DND-41 (cell line): ENCODE measurements at places on chromosomes 6 and 20.

DNA sequence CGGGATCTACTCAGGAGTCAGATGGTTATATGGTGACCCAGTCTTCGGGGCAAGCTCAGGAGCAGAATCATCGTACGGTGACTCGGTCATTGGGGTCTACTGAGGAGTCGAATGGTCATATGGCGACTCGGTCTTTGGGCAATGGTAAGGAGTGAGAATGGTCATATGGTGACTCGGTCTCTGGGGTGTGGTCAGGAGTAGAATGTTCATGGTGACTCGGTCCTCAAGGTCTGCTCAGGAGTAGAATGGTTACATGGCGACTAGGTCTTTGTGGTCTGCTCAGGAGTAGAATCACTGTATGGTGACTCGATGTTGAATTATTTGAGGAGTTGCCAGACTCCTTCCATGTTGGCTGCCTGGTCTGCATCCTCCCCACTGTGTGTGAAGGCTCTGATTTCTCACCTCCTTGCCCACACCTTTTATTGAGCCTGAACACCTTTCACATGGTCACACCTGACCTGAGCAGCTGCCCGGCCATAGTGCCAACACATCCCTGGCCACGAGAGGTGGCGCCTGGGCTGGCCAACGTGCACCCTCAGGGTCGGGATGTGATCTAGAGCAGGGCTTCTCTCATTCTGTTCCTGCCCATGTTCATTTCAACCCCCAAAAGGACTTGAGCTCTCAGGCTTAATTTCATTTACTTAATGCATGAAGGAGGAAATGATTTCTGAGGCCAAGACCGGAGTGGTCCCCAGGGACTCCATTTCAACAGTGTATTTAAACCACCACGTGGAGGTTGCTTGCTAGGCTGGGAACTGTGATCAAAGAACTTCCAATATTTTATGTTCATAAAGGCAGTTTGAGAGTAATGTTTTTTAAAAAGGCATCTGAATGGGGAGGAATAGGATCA, 119.5 kb downstream of the PHACTR3 start:
- no peak for DNase-seq
- H3K27ac ChIP-seq = no peak overlapping the region
- H3K27me3 ChIP-seq = peaks cover 18% of the 10 kb centered on the region
- H3K36me3 ChIP-seq = no peaks in the 10 kb centered on the region
- H3K4me3 ChIP-seq = no peak overlapping the region
- H3K4me1 ChIP-seq = no peaks in the 10 kb centered on the region

DNA sequence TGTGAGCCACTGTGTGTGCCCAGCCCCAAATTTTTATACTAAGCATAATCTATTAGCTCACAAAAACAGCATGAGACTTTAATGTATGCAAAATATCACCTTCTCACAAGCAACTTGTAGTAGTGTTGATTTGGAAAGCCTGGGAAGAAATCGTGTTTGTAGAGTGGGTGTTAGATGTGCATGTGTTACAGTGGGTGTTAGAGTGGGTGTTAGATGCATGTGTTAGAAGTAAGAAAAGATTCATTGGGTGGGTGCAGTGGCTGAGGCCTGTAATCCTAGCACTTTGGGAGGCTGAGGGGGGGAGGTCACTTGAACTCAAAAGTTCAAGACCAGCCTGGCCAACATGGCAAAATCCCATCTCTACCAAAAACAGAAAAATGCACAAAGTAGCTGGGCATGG, 6.3 kb upstream of the SCAF8 start:
- no peak for DNase-seq
- H3K27ac ChIP-seq = no peak overlapping the region
- peaks cover 3% of the 10 kb centered on the region for H3K4me1 ChIP-seq

- H3K4me3 ChIP-seq = no peak overlapping the region
- no peaks in the 10 kb centered on the region for H3K36me3 ChIP-seq
- H3K27me3 ChIP-seq = no peaks in the 10 kb centered on the region
- H3K4me1 ChIP-seq = no peaks in the 10 kb centered on the region
- no peak overlapping the region for H3K27ac ChIP-seq
Observed at GRCh38 chr6:166567107-166567506, 19.4 kb downstream of the RAMACL start.

DNA sequence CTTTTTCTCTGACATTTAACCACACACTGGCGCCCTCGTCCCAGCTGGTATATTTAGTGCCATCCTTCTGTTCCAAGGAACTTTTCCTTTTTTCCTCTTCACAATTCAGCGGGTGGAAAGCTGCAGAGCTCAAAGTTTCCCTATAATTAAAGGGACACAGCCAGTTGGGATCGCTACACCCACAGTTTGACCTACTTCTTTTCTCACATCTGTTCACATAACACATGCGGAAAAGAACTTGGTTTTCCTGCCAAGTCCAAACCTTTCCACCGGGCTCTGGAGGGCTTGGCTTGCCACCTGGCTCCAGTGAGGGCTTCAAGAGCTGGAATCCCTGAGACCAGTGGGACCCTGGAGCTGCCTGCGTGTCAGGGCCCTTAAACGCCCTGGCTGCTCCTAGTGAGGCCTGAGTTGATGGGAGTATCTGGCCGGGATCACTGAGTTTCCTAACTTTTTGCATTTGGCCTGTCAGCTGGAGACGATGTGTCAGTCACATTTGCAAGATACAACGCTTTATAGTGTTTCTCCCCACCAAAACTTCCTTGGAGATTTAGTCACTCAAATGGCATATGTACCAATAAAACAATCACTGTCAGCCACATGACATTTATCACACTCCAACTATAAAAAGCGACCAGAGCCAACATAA, 176.0 kb downstream of the SASH1 start:
- H3K36me3 ChIP-seq = no peaks in the 10 kb centered on the region
- no peaks in the 10 kb centered on the region for H3K27me3 ChIP-seq
- H3K4me1 ChIP-seq = no peaks in the 10 kb centered on the region
- H3K4me3 ChIP-seq = no peak overlapping the region

GRCh38 chr20:53852014-53852413, 218.4 kb downstream of the BCAS1 start:
- H3K27me3 ChIP-seq = no peaks in the 10 kb centered on the region
- H3K36me3 ChIP-seq = no peaks in the 10 kb centered on the region
- H3K4me3 ChIP-seq = no peak overlapping the region
- peaks cover 25% of the 10 kb centered on the region for H3K4me1 ChIP-seq

GRCh38 chr6:72553531-72554511, 68.0 kb upstream of the KCNQ5 start:
- no peaks in the 10 kb centered on the region for H3K36me3 ChIP-seq
- no peaks in the 10 kb centered on the region for H3K4me1 ChIP-seq
- H3K27me3 ChIP-seq = no peaks in the 10 kb centered on the region
- no peak overlapping the region for H3K4me3 ChIP-seq

GRCh38 chr20:38987777-38988176, 25.6 kb downstream of the DHX35 start:
- no peaks in the 10 kb centered on the region for H3K27me3 ChIP-seq
- no peak overlapping the region for H3K27ac ChIP-seq
- no peak overlapping the region for H3K4me3 ChIP-seq
- H3K36me3 ChIP-seq = peaks cover 69% of the 10 kb centered on the region

- no peaks in the 10 kb centered on the region for H3K27me3 ChIP-seq
- no peaks in the 10 kb centered on the region for H3K36me3 ChIP-seq
- DNase-seq = no peak
- no peaks in the 10 kb centered on the region for H3K4me1 ChIP-seq
- H3K4me3 ChIP-seq = no peak overlapping the region
Observed at GRCh38 chr6:18350712-18351111, 36.4 kb upstream of the RNF144B start.

GRCh38 chr20:60078351-60079250, 120.4 kb downstream of the CDH26 start:
- H3K27me3 ChIP-seq = no peaks in the 10 kb centered on the region
- H3K36me3 ChIP-seq = peaks cover 40% of the 10 kb centered on the region
- no peak overlapping the region for H3K4me3 ChIP-seq
- no peak for DNase-seq
- no peaks in the 10 kb centered on the region; the same call in 1 of the 2 replicates for H3K4me1 ChIP-seq

GRCh38 chr20:57658833-57659516, 38.7 kb upstream of the ZBP1 start:
- peaks cover 10% of the 10 kb centered on the region for H3K4me1 ChIP-seq
- H3K4me3 ChIP-seq = no peak overlapping the region
- peaks cover 48% of the 10 kb centered on the region for H3K27me3 ChIP-seq

DNA sequence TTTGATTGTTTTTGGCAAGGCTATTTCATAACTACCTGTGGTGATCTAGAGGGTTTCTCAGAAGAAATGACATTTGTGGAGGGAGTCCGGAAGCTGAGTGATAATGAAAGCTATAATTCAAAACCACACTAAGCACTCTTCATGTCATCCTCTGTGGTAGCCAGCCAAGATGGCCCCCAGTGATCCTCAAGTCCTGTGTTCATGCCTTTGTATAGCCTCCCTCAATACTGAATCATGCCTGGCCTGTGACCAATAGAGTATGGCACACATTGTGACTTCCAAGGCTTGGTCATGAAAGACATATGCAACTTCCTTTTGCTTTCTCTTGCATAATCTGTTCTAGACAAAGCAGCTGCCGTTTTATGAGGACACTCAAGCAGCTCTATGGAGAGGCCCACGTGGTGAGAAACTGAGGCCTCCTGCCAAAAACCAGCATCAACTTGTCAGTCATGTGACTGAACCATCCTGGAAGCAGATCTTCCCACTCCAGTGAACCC, 12.8 kb upstream of the DNAAF9 start:
- no peak overlapping the region for H3K4me3 ChIP-seq
- no peak for DNase-seq
- H3K27ac ChIP-seq = no peak overlapping the region
- no peaks in the 10 kb centered on the region for H3K27me3 ChIP-seq

DNA sequence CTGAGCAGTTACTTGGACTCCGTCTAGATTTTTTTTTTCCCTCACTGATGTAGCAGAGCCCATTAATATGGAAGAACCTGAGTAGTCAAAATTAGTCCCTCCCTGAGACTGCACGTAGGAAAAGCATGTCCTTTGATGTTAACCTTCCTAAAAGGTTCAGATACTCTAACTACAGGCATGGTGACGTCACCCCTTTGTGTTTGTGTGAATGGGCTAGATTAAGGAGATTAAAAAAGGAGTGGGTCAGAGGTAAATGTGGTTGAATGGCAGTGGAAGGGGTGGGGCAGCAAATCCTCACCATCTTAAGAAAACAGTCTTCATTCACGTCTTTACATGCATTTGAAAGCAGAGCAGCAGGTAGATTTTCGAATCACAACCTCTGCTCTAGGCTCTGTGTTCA, 521.1 kb downstream of the TFAP2B start:
- no peaks in the 10 kb centered on the region for H3K4me1 ChIP-seq
- no peak overlapping the region for H3K27ac ChIP-seq
- no peak overlapping the region for H3K4me3 ChIP-seq
- DNase-seq = peak; percentile 10
- H3K36me3 ChIP-seq = no peaks in the 10 kb centered on the region

- H3K36me3 ChIP-seq = no peaks in the 10 kb centered on the region
- no peak overlapping the region for H3K4me3 ChIP-seq
- DNase-seq = peak; percentile 32
- peaks cover 12% of the 10 kb centered on the region for H3K27me3 ChIP-seq
- H3K27ac ChIP-seq = no peak overlapping the region
- H3K4me1 ChIP-seq = no peaks in the 10 kb centered on the region
Observed at GRCh38 chr20:63238514-63239125, 2.9 kb downstream of the BIRC7 start.

GRCh38 chr6:37373822-37374471, 20.2 kb downstream of the RNF8 start:
- H3K27ac ChIP-seq = no peak overlapping the region
- H3K4me1 ChIP-seq = no peaks in the 10 kb centered on the region
- DNase-seq = no peak
- no peaks in the 10 kb centered on the region for H3K27me3 ChIP-seq
- no peak overlapping the region for H3K4me3 ChIP-seq

- H3K4me3 ChIP-seq = no peak overlapping the region
- peak; percentile 88 for DNase-seq
- no peaks in the 10 kb centered on the region for H3K36me3 ChIP-seq
- peaks cover 41% of the 10 kb centered on the region for H3K4me1 ChIP-seq
- H3K27me3 ChIP-seq = no peaks in the 10 kb centered on the region
- peak overlapping the region; percentile 93 for H3K27ac ChIP-seq
Observed at GRCh38 chr20:53708129-53708968, 114.7 kb upstream of the ZNF217 start.

DNA sequence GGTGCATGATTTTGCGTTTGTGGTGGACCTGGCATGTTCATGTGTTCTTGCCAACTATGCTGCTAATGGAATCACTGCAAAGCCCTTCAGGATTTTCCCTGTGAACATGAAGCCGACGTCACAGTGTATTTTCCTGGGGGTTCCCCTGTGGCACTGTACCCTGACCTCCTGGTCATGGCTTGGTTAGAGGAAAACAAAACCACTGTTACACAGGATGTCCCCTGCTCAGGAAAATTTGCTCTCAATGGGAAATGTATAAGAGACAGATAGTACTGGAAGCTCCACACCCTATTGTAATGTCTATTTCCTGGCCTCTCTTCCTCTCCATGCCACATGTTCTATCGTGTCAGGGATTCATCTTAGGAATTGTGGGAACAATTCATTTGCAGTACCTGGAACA, 19.7 kb downstream of the TSHZ2 start:
- no peaks in the 10 kb centered on the region for H3K36me3 ChIP-seq
- DNase-seq = no peak
- no peak overlapping the region for H3K27ac ChIP-seq
- peaks cover 5% of the 10 kb centered on the region for H3K27me3 ChIP-seq

DNA sequence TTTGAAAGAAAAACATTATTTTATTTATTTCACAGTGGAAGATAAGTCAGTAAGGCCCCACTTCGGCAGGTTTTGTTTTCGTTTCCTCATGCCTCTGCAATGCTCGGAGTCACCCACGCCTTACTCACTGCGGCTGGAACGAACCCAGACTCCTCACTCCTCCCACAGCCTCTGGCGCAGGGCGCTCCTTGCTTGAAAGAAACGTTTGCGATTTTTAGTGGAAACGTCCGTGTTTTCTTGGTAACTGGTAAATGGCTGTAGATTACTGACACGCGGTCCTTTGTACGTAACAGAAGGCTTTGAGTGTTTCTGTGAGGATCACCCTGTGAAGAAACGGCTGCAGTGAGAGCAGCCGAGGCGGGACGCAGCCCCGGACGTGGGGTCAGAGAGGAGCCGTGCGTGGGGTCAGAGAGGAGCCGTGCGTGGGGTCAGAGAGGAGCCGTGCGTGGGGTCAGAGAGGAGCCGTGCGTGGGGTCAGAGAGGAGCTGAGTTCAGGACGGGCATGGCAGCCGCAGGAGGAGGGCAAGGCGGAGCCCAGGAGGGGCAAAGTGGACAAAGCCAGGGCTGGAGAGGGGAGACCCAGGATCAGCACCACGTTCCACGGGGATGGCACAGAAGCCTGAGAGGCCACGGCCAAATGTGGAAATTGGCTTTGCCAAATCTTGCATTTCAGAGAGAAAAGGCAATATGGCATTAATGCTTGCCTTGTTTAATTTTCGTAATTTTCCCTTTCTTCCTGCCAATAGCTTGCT, 198.6 kb upstream of the THBS2 start:
- no peak overlapping the region for H3K27ac ChIP-seq
- H3K36me3 ChIP-seq = no peaks in the 10 kb centered on the region
- no peak for DNase-seq
- no peaks in the 10 kb centered on the region for H3K27me3 ChIP-seq
- H3K4me3 ChIP-seq = no peak overlapping the region
- H3K4me1 ChIP-seq = no peaks in the 10 kb centered on the region

GRCh38 chr6:87027021-87027420, 67.9 kb downstream of the CGA start:
- H3K27me3 ChIP-seq = peaks cover 9% of the 10 kb centered on the region
- no peak overlapping the region for H3K4me3 ChIP-seq
- DNase-seq = no peak
- no peaks in the 10 kb centered on the region for H3K36me3 ChIP-seq
